ENCODE measurements at places on chromosomes 4 and X. TPM values are rescaled to one million over a fixed set of nuclear protein-coding genes. Genes with fewer than 3 reads are reported as not detected.
A peak's percentile ranks its signal among the peaks of the same experiment; 100 is the strongest.

Gene COL25A1
- total RNA-seq: 7.5 TPM

Gene EREG
- not detected for total RNA-seq

- no peak for DNase-seq
Observed at GRCh38 chr4:126544276-126544675, 1088.5 kb upstream of the INTU start.

DNA sequence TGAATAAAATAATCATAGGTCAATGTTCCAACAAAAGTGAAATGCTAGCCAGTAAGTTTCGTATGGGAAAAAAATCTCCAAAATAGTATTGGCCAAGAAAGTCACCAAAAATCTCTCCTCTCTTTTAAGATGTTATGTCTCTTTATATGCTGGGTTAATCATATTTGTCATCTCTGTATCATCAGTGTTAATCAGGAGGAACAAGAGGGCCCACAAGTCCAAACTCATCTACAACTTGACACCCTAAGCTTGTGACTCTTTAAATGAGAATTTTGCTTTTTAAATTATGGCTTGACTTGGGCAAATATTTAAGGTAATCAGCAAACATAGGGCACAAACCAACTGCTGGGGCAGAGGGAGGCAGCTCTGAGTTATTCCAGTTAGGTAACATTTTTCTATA, 75.5 kb downstream of the AMMECR1 start:
- no peak for DNase-seq

DNA sequence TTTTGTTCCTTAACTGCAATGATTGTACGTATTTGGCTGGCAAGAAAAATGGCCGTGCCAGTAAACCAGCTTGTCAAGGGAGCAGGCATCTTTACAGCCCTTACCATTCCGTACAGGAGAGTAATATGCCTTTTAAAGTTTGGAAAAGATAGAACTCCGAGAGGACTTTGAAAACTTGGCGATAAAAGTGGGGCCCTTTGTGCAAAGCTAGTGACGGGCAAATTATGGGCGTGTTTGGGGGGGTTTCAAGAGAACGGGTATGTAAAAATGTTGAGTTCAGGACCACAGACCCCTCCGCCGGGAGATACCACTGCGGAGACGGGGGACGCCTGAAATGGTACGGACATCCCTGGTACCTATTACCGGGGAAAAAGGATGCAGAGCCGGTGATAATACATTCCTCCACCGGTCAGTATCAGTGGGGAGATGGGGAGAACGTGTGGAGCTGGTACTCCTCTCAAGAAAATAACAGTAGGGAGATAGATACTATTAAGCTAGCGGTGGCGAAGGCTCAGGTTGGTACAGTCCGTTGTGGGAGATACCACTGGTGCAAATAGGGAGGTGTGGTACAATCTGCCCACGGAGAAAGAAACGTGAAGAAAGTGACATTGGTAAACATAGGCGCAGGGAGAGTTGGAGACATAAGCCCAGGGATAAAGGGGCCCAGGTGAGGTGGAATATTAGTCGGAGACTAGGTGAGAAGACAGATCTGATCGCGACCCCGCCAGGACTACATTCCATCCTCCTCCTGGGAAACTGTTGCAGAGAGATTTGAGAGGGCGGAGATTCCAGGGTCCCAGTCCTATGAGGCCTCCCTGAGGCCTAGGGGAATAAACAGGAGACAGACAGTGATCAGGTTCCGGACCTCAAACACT, 14.5 kb downstream of the SPACA5 start:
- no peak for DNase-seq

DNA sequence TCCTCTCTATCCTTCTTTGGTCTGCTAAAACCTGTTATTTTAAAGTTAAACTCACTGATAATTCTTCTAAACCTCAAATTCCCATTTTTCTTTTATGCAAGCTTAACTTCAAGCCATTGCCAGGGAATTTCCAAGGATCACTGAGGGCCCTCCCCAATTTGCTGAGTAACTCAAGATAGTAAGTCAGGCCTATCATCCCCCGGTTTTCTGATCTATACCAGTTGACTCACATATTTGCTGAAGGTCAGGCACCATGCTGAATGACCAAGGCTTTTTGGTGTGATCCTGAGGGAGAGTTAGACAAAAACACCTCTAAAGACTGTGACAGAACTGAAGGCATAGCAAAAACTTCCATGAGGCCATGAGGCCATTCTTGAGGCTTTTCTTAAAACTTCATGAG, 1301.9 kb downstream of the PCDH7 start:
- DNase-seq: no peak

GRCh38 chr4:185263419-185263818, 54.0 kb downstream of the SNX25 start:
- DNase-seq: no peak

- peak; percentile 73 for DNase-seq
Observed at GRCh38 chr4:23237771-23238170, 545.0 kb downstream of the GBA3 start.

Gene CENPI
- total RNA-seq: 20.8 TPM

Gene FOXO4
- total RNA-seq: 6.7 TPM

DNA sequence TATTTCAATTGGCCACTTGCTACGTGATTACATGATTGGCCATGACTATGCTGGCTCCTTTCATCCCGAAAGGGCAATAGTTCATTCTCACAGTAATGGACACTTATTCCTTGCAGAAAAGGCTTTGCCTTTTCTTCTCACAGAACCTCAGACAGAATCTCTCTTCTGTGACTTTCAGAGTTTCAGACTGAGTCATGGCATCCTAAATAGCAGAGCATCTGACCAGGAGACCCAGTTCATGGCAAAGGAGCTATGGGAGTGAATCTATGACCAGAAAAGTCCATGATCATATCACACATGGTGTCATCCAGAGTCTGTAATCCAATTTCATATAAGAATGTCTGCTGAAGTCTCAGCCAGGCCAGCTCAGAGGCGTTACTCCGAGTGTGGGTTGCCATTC, 263.3 kb upstream of the CLNK start:
- DNase-seq: no peak

DNA sequence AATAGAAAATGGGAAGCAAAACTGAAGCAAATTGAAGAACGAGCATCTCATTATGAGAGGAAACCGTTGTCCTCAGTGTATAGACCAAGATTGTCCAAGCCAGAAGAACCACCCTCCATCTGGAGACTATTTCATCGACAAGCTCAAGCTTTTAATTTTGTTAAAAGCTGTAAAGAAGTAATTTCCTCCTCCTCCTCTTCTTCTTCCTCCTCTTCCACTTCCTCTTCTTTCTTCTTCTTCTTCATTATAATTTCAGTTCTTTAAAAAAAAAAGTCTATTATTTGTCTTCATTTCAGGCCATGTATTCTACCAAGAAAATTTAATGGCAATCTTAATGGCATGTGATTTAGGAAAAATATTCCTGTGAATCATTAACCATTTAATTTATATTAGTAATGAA, 7.6 kb downstream of the PRIMPOL start:
- DNase-seq: no peak

Gene IL15
- 0.13 TPM for total RNA-seq

DNA sequence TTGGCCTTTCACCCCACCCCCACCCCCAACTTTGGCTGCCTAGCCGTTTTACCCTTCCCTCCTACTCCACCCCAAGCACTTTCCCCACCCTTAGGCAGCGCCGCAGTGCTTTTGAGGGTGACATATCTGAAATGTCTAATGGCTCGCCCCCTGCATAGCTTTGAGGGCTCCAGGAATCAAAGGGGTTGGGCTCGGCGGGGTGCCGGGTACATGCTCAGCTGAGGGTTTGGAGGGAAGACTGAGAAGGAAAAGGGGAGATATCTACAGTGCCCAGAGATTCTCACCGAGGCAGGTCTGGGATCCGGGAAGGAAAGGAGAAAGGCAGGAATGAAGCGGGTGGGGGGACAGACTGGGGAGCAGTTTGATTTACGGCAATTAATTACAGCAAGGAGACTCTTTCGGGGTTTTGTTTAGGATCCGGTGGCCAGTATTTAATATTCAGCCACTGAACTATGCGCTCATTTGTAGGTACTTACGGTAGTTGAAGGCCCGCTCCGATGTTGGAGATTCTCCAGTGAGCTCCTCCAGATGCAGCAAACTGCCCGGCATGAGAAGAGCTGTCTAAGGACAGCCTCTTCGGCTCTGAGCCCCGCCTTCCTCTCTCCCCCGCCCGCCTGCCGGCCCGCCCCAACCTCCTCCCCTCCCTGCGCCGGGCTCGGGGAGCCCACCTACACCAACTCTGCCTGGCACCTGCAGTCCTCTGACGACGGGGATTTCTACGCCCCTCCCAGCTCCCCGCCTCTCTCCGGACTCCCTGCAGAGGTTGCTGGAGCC, at the start of gene IGSF1:
Gene IGSF1 (minus strand): TSS at position 569 of the 774 bp plus-strand sequence. CDS start 2,632 bp downstream, outside the sequence.
- peak; percentile 42 for DNase-seq

Gene RNF175
- 0.83 TPM for total RNA-seq

DNA sequence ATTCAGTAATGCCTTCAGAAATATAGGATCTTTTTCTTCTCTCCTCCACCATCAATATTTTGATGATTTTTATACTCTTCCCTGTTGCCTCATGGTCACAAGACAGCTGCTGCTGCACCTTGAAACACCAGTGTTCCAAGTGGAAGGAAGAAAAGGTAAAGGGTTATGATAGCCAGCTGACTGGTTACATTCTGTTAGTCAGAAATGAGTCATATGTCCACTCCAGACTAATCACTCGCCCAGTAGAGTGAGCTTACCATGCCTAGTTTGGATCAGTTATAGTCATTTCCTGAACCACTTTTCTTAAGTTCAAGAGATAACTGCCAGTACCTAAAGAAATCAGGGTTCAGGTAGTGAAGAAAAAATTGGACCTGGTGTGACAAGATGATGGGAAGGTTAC, 532.3 kb upstream of the SMIM31 start:
- DNase-seq: no peak

- DNase-seq: no peak
Observed at GRCh38 chr4:113478032-113478431, 283.5 kb downstream of the CAMK2D start.

GRCh38 chrX:111680988-111681779, at the start of gene ALG13:
ALG13 (plus strand) TSS chrX:111681170; CDS start chrX:111681219, 49 bp downstream.
- peak; percentile 88 for DNase-seq

All from SK-MEL-5 (cell line).